ENCODE measurements at places on chromosomes 7 and 10.

- no peak for DNase-seq
Observed at GRCh38 chr10:131675104-131675503, 225.7 kb upstream of the PPP2R2D start.

- DNase-seq, result no peak
Observed at GRCh38 chr7:25455683-25456251, 227.5 kb upstream of the NPVF start.

DNA sequence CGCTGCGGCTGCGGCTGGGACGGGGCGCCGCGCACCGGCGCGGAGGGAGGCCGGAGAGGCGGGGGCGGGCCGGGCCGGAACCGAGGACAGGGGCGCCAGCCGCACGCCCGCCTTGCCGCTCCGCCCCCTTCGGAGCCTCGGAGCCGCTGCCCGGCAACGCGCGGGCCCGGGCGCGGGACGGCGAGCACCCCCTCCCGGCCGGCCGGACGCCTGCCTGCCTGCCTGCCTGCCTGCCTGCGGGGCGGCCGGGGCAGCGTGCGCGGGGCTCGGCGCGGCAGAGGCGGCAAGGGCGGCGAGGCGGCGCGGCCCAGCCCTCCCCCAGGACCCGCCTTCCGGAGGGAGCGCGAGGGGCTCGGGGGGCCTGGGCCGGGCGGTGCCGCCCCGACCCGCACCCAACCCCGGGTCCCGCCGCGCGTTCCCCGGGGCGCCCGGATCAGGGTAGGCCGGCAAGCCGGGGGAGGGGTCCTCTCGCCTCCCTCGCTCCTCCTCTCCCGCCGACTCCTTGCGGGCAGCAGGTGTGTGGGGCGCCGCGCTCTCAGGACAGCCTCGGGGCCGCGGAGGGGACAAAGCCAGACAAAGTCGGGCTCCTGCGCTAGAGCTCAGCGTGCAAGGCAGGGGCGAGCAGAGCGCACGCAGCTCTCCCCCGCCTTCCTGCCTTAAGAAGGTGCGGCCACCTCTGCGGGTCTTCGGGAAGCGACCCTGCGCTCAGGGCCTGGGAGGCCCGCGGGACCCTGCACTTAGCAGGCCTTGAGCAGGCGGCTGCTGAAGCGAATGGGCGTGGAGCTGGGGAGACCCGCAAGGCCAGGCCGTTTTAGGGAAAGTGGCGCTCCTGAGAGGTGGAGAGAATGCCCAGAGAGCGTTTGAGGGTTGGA is at the start of gene KIAA1549:
Gene KIAA1549, minus strand, starts transcription at position 58 of the 872 bp plus-strand sequence. CDS start 120 bp downstream, outside the sequence.
- DNase-seq, result peak; percentile 66

DNA sequence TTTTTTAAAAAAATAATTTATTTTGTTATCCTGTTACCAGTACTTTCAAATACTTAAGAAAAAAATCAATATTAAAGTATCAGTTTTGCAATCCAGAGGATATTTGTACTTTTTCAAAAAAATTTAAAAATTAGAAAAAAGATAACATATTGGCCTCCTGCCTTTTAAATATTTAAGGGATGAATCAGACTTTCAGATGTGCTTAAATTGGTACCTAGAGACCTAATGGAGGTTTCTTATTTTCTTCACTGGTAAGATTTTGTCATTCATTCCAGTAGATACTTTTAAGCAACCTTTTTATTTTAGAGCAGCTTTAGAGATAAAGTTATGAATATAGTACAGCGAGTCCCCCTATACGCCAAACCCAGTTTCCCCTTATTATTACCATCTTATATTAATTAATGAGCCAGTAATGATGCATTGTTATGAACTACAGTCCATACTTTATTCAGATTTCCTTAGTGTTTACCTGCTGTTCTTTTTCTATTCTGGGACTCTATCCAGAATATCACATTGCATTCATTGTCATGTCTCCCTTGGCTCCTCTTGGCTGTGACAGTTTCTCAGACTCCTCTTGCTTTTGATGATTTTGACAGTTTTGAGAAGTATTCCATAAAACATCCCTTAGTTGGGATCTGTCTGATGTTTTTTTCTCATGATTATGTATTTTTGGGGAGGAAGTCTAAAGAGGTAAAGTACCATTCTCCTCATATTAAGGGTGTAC is 34.2 kb downstream of the BICC1 start:
- no peak for DNase-seq

DNA sequence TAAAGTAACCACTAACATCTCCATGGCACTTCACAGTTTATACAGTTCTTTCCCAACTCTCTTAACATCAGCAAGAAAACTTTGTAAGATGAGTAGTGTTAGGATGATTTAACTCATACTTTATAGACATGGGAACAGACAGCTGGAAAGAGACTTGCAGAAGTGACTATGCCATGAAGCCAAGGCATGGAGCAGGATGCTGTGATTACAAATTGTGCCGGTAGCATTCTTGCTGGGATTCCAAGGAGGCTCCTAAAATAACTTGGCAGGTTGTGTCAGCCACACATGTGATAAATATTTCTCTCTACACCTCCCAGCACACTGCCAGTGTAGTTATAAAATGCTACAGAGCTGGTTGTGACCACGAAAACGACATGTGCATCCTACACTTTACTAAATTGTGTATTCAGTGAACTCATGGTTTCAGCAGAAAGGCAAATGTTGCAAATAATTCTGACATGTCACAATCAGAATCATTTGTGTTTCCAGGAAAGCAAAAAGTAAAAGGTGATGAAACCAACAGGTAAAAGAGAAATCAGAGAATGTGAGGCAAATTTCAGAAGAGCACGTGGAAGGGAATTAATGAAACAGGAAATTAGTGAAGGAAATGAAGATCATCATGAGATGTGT is 5.6 kb upstream of the CYP3A4 start:
- DNase-seq, result peak; percentile 20

DNA sequence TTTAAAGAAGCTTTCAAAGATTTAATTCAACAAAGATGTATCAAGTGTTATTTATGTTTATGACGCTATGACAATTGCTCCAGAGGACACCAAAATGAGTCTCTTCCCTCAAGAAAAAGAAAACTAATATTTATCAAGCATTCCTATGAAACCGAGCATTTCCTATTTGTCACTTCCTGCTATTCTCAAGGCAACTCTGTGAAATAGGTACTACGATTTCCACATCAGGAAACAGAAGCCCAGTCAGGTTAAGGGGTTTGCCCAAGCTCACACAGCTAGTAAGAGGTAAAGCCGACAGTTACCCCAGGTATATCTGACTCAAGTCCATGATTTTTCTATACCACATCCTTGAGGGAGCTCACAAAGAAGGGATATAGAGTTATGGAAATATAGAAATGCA is 85.9 kb downstream of the TRIL start:
- DNase-seq, result no peak

DNA sequence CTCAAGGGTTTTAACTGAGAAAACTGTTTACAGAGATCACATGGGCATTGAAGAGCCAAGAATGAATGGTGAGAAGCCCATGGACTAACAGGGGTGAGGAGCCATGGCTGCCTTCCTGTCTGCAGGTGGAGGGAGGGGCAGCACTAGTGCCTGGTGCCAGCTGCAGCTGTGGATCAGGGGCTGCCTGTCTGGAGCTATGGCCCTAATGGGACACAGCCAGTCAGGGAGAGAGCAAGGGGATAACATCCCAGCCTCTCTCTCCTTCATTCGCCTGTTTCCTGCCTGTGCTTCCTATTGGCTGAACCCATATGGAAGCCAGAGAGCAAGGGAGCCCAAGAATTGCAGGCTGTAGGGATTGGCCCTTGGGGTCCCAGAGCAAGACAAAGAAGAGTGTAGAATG is 125.8 kb upstream of the GAD2 start:
- no peak for DNase-seq

GRCh38 chr10:67782530-67782929 is 55.5 kb downstream of the DNAJC12 start:
- no peak for DNase-seq

DNA sequence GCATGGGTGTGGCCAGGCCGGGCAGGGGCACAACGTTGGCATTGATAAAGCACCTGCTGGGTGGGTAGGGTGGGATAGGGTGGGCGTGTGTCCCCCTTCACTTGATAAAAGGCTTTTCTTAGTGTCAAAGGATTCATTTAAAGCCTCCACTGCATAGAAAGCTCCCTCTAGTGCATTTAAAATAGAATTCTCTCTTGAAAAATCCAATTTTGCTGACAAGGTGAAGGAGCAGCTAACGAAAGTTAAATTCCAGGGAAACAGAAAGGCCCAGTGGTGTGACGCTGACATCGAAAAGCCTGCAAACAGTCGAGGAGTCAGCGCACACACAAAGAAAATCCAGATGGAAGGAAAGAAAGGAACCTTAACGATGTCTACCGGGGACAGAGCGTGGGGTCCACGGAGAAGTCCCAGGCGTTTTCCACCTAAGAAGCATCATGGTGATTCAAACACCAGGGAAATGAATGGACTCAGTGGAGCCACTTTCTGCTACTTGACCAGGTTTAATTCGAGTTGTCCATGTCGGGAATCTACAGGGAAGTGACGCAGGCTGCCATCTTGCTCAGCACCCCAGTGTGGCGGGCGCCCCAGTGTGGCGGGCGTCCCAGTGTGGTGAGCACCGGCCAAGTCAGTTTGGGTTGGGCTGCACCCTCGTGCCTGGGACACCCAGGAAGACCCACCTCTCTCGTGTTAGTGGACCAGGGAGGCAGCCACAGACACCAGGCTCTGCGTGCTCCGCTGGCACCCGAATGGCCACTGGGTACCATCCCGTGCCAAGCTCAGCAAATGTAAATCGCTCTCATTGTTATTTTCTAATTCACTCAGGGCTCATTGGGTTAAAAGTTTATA is 217.8 kb downstream of the DNAJB6 start:
- DNase-seq, result no peak

- no peak for DNase-seq
Observed at GRCh38 chr7:155860461-155860839, 48.2 kb upstream of the SHH start.

GRCh38 chr7:46654546-46655443 is 733.7 kb upstream of the IGFBP3 start:
- no peak for DNase-seq

DNA sequence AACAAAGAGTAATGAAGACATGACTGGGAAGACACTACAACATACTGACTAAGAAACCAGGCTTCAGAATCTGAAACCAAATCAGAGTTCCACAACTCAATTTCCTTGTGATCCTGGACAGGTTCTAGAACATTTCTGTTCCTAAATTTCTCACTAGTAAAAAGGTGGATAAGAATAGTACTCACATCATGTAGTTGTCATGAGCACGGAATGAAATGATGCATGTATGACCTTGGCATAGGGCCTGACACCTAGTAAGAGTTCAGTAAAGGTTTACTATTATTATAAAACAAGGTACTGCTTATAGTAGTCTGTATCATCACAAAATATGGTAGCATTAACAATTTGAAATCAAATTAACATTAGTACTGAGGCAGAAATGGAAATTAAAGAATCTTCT is 19.9 kb downstream of the DOCK4 start:
- DNase-seq, result no peak

- DNase-seq, result no peak
Observed at GRCh38 chr7:36360244-36360643, 29.4 kb upstream of the ANLN start.

- no peak for DNase-seq
Observed at GRCh38 chr10:62528441-62528840, 154.3 kb downstream of the ZNF365 start.

GRCh38 chr7:28018446-28018845 is 162.1 kb downstream of the JAZF1 start:
- DNase-seq, result no peak

DNA sequence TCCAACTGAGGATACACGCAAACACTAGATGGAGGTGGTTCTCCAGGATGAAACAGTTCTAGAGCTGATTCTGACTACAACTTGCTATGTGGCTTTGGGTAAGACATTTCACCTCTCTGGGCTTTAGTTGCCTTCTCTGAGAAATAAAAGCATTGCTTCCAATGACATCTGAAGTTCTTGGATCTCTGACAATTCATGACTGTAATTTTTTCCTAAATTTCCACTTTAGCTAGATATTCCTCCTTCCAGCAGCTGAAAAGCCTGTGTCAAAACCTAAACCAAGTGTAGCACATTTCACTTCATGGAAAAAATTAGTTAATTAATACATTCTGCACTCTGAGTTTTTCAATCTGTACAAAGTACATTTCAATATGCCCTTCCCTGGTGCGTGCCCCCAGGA is 50.0 kb upstream of the ANK3 start:
- no peak for DNase-seq

- no peak for DNase-seq
Observed at GRCh38 chr10:25384618-25385017, 209.8 kb downstream of the GPR158 start.

- peak; percentile 72 for DNase-seq
Observed at GRCh38 chr7:65722361-65722792, 150.5 kb upstream of the VKORC1L1 start.

- DNase-seq, result no peak
Observed at GRCh38 chr7:138477581-138477980, 17.5 kb downstream of the TRIM24 start.

GRCh38 chr7:90188281-90188680 is 23.3 kb upstream of the STEAP2 start:
- DNase-seq, result no peak

GRCh38 chr7:25025218-25025671 is 45.3 kb upstream of the OSBPL3 start:
- no peak for DNase-seq

DNA sequence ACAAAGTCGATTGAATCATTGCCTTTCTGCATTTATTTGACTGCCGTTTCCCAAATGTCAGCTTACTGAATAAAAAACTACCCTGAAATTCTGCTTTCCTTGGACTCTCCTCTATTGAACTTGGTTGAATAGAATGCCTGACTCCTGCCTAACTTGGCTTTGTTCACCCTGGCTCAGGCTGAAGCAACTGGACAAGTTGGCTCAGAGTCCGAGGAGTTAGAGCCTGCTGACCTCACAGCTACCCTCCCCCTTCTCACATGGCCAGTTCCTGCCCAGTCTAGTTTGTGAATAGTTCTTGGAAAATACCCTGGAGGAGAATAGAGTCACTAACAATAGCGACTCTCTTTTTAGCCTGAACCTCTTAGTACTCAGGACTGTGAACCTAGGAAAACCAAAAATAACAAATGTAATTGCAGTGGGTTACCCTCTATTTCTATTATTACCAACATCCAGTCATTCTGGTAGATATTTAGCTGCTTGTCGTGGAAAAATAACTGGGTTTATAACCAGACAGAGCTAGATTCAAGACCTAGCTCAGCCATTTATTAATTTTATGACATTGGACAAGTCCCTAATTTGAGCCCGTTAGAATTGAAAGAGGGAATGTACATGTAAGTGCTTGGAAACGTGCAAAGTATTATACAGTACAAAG is 17.3 kb upstream of the NRBF2 start:
- no peak for DNase-seq

- DNase-seq, result no peak
Observed at GRCh38 chr7:41478187-41478586, 224.7 kb downstream of the INHBA start.

GRCh38 chr7:130850956-130851355 is 116.9 kb upstream of the KLF14 start:
- no peak for DNase-seq

Data from activated CD4-positive, alpha-beta T cell treated with anti-CD3 and anti-CD28 coated beads for 48 hours (primary cell).